ENCODE measurements at places on chromosomes 6 and 20.

DNA sequence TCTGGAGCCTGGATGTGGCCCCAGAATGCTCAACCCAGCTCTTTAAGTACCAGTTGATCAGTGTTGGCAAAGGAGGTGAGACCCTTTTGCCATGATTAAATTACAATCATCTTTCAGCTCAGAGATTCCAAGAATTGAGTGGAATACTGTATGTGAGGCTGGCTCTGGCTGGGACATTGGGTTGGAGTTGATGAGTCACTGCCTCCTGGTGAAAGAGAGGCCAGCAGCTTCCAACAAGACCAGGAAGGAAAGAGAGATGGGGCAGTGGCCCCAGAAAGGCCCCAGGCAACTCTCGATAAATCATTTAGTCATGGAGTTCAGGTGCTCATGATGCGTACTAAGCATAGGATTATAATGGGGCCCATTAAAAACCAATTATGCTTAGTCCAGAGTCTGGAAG lies 2.1 kb downstream of the TGM6 start:
- no peak for DNase-seq

DNA sequence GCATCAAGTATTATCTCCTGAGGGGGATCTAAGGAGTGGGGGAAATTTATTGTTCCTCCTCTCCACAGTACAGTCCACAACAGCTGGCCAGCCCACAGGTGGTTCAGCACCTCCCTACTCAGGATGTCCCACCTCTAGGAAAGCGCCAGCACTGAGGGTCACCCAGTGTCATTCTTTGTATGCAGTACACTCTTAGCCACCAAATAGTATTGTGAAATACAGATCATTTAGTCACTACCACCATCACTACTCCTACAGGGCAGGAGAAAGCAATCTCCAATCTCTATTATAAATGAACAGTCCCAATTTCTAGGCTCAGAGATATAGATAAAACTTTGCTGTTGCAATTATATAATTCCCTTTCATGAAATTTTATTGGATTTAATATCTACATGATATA lies 6.3 kb upstream of the ZNF76 start:
- no peak for DNase-seq

DNA sequence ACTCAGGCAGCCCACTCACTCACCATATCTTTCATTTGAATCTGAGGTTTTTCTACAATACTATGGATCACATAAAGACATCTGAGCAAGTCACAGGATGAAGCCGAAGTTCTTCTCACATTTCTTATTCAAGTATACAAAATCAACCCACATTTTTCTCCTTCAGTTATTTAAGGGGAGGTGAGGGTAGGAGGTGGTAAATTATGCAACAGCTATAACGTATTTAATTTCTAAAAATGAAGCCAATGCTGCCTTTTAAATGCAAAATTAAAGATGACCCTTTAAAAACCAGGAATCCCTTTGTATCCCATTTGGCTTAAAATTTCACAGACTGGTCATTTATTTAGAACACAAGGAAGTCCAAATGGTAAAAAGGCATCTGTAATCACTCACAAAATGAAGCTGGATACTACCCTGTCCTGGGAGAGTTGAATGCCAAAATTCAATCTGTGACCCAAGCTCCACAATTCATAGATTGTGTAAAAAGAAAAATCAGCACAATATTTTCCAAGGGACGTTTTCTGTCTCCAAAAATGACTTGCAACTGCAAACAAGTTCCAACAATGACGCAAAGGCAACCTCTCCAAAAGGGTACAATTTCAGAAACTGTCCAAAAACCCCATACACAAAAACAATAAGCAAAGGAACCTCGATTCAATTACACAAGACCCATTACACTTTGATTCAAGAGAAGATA lies 48.8 kb downstream of the EPB41L2 start:
- DNase-seq, result no peak

GRCh38 chr6:20056350-20056992 lies 155.8 kb downstream of the MBOAT1 start:
- no peak for DNase-seq

DNA sequence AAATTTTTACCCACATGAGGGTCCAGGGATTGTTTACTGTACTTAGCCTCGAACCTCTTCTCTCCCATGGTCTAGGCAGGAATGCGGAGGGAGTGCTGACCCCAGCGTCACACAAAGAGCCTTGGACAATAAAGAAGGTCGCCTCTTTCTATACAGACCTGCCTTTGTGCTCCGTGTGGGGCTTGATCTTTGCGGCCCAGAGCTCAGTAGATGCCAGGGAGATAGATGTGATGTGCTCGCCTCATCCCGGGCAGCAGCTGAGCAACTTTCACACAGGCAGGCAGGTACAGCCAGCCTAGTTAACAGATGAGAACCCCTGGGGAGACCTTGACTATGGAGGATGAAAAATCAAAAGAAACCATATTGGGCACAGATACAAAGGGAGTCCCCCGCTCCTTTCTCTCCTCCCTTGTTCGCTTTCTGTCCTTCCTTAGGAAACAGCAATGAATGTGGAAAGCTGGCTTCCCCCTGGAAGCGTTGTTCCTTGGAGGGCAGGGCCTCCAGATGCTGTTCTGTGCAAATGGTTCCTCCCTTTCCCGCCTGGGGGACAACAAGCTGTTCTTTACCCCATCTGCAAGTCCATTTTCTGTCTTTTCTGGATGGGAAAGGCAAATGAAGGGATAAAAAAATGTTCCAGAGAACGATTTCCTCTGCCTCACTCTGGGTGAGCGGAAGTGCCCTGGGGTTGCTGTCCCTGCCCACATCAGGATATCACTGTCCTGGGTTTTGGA lies 128.3 kb downstream of the OLIG3 start:
- no peak for DNase-seq

- DNase-seq, result peak; percentile 97
Observed at GRCh38 chr6:158868890-158869825, 50.0 kb upstream of the EZR start.

DNA sequence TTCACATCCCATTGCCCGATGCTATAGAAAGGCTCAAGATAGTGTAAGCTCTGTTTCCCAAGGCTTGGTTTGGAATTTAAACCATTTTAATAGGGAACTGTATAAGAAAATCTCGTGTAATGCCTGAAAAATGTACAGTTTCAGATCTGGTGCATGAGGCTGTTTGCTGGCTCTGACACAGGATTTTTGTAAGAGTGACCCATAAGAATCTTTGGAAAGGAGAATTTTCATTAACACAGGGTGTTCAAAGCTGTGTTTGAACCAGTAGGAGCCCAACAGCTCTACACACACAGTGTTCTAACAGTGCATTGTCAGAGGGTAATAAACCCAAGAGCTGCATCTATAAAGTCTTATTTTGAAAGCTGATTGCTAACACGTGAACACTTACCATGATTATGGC lies 293.5 kb downstream of the PRL start:
- DNase-seq, result no peak

DNA sequence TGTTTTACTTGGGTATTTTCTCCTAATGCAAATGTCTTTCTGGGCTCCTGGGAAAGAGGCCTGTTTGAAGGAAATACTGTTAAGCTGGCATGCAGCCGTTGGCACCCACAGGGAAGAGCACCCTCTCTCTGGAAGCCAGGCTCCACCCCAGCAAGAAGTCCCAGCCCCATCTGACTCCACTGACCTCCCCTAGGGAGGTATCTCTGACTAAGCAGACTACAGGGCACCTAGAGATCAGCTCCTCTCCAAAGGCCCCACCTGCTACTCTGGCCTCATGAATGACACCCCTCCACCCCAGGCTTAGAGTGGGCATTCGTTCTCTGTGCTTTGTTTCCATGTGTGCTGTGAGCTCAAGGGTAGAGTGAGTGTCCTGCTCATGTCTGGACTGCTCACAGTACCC lies 6.4 kb upstream of the MDGA1 start:
- DNase-seq, result no peak

- DNase-seq, result no peak
Observed at GRCh38 chr20:41081276-41081814, 52.7 kb downstream of the TOP1 start.

- no peak for DNase-seq
Observed at GRCh38 chr20:6046432-6046831, 7.4 kb downstream of the LRRN4 start.

GRCh38 chr20:14189794-14190402 lies 147.5 kb downstream of the FLRT3 start:
- DNase-seq, result no peak

- no peak for DNase-seq
Observed at GRCh38 chr6:71396410-71396801, 107.8 kb downstream of the OGFRL1 start.

DNA sequence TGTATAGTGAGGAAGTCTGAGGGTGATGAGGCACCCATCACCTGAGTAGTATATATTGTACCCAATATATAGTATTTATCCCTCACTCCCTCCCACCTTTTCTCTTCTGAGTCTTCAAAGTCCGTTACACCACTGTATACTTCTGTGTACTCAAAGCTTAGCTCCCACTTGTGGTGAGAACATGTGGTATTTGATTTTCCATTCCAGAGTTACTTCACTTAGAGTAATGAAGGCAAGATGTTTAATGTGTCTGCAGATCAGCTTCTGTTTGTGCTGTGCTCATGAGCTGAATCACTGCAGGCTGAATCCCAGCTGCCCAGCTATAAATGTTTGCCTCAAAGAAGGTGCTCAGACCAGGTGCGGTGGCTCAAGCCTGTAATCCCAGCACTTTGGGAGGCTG lies 139.3 kb upstream of the FOXA2 start:
- DNase-seq, result no peak

DNA sequence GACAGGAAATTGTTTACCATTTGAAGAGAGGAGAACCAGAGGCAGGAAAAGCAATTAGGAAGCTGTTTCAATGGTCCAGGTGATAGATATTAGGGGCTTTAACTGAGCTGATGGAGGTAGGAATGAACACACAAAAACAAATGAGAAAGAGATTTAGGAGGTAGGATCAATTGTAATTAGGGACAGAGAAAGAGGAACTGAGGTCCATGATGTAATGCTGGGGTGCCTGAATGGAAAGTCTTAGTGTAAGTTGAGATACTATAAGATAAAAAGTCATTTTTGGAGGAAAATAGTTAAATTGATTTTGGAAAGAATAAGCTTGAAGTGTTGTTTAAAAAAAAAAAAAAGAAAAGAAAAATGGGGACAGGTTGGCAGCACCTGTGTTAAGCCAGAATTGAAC lies 58.5 kb upstream of the B3GAT2 start:
- no peak for DNase-seq

- no peak for DNase-seq
Observed at GRCh38 chr6:133973109-133973971, 20.3 kb downstream of the TBPL1 start.

GRCh38 chr6:168009331-168009730 lies 11.9 kb downstream of the KIF25 start:
- no peak for DNase-seq

DNA sequence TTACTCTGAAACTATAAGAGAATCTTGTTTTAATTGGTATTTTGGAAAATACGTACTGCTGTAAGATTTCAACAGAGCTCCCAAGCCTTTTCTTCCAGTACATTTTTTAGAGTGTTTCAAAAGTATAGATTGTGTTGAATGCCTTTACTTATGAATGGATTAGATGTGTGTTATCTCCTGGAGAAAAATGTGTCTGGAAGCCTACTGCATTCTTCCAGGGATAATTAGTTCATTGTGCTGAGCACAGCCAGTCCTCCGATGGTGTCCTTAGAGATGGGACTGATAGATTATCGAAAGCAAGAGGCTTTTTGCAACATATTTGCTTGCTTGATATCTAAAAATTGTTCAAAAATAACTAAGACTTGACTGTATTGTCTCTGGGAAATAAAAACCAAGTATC lies 114.2 kb downstream of the PLEKHG1 start:
- no peak for DNase-seq

DNA sequence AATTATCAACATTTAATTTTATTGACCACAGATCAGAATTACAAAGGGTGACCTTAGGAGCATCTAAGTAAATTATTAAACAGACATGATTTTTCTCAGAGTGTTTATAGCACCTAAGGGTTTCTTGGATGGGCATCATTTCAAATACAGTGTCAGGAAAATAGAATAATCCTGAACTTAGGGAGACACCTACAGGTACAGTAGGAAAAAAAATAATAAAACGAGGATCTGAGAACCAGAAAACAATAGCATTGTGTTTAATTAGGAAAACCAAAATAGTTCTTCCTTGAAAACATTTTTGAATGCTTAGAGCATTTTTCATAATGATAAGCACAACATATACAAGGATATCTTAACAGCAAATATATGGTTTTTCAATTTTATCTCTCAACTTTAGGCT lies 39.2 kb downstream of the MMUT start:
- DNase-seq, result no peak

DNA sequence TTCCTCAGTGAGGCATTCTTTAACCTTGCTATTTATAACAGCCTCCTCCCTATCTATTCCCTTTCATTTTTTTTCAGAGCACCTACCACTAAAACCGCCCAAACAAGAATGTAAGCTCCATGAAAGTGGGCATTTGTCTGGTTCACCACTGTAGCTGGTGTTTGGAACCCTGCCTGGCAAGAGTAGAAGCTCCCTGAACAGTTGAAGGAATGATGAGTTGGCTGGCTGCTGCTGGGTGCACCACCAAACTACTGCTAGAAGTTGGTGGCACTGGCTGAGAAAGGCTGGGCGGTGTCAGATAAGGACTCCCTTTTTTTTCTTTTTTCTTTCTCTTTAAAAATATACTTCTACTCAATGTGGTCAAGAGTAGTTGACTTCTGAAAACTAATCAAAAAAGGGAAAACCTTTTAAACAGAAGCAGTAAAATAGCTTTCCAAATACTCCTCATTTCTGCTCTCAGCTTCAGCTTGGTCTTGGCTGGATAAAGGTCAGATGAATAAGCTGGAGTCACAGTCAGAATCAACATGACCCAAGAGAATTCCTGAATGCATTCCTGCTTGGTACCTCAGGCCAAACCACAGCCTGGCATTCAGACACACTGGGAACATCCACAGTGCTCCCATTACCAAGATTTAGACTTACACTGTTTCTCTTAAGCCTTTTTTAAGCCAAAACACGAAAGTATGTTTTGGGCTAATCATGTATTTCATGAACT lies 38.0 kb downstream of the RTN4IP1 start:
- DNase-seq, result no peak

GRCh38 chr20:49712996-49713752 lies 504 bp downstream of the B4GALT5 start:
- DNase-seq, result peak; percentile 8

DNA sequence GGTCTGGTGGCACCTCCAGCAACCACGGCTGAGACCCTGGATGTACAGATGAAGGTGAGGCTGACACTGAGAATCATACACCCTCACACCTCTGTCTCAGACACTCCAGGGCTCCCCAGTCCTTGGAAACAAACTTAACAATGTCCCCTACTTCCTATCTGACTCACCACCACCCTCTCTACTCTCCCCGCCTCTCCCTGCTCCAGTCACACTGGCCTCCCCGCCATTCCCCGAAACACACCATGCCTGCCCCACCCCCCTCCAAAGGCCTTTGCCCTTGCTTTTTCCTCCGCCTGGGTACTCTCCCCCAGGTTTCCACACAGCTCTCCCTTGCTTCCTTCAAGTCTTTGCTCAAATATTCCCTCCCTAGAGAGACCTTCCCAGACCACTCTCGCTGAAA lies 16.3 kb downstream of the BPI start:
- DNase-seq, result no peak

- DNase-seq, result no peak
Observed at GRCh38 chr6:17907406-17908229, 79.8 kb downstream of the KIF13A start.

- DNase-seq, result no peak
Observed at GRCh38 chr20:22826306-22827230, 208.5 kb upstream of the SSTR4 start.

GRCh38 chr6:105786890-105787655 lies 299.1 kb upstream of the PRDM1 start:
- no peak for DNase-seq

Data from activated T-cell treated with anti-CD3 and anti-CD28 coated beads for 4 hours (primary cell).